Stimulated activated CD4-positive, alpha-beta T cell treated with anti-CD3 and anti-CD28 coated beads, Interleukin-2, amount 100 ng/mL, for 4 hours (primary cell): ENCODE measurements at places on chromosomes 6 and 20.
A peak's percentile ranks its signal among the peaks of the same experiment; 100 is the strongest.

DNA sequence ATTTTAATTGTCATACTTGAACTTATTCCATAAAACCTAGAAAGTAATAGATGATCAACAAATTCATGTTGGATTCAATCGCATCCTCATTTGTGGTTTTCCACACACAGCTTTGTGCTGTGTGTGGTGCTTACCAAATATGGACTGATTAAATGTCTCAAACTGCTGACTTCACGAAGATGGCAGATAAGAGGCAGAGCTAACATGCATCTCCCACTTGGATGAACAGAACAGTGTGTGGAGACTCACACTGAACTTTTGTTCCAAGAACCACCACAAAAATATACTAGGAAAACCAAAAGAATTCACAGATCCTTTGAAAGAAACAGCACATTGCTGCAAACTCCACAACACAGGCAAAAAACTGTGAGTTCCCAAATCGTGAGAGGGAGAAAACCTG, 603.7 kb downstream of the TENT5A start:
- no peak for DNase-seq

- DNase-seq: no peak
These were observed 1.3 kb downstream of the MAN1A1 start for GRCh38 chr6:119348096-119348747.

- no peak for DNase-seq
These were observed 68.8 kb downstream of the JAG1 start for GRCh38 chr20:10604865-10605440.

DNA sequence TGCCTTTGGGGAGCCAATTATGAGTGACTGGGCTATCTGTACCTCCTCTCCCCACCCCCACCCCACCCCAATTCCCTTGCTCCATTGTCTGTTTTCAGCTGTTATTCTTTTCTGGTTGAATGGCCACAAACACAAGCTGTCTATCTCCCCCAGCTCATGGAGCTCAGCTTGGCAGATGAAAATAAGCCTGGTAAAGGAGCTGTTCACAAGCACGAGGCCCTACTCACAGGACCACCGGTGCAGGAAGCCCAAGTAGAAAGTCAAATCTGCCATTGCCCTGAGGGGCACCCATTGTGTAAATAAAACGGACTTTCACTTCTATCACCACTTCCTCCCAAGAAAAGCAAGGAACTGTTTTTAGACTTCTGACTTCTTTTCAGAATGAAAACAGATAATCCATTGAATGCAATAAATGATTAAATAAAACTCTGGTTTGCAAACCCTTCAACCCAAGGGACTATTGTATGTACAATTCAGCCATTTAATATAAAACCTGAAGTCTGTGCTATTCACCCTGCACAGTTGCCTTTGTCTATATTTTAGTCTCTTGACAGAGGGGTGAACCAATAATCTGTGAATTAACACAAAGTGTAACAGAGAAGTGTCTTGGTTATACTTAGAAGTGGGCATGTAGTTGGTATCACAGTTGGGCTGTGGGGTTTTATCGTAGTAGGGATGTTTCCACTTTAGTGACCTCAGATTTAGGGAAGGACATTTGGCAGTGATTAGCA, 27.7 kb downstream of the RIPOR2 start:
- no peak for DNase-seq

DNA sequence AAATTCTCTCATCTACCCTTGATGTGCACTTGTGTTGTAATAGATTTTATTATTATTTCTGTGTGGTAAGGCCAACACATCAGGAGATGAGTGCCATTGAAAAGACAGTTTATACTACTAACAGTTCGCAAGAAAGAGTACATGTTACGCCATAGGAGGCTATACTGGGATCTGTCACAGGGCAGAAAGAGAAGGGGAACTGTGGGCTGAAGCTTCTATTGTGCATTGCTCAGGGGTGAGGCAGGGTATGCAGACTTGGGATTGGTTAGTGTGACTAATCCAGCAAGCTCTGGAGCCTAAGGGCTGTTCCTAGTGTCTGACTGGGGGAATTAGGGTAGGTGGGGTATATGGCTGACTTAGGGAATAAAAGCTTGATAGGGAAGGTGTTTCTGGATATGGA, 50.9 kb downstream of the GPR63 start:
- no peak for DNase-seq

DNA sequence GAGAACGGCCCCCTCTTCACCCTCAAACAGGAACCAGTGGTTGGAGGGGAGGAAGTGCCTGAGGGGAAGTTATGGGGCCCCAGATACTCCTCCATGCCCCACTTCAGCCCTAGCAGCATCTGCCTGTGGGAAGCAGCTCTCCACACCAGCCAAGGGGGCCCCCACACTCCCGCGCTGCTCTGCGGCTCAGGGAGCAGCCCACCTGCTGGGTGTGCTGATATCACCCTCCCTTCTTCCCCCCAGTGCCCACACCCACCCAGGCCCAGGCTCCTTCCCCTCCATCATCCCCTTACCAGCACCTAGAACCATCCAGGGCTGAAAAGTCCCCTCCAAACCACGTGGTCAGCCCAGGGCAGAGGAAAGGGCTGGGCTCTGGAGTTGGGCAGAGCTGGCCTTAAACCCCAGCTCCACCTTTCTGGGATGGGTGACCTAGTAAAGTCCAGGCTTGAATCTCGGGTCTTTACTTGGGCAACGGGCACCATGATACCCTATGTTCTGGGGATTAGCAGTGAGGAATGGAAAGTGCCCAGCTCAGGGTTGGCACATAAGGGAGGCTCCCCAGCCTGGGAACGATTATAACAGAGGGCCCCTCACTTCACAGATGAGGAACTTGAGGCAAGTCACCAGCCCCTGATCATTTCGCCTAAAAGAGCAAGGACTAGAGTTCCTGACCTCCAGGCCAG, 663 bp downstream of the LST1 start:
- DNase-seq: no peak

- DNase-seq: no peak
These were observed 24.7 kb downstream of the TBC1D7 start for GRCh38 chr6:13303668-13304017.

DNA sequence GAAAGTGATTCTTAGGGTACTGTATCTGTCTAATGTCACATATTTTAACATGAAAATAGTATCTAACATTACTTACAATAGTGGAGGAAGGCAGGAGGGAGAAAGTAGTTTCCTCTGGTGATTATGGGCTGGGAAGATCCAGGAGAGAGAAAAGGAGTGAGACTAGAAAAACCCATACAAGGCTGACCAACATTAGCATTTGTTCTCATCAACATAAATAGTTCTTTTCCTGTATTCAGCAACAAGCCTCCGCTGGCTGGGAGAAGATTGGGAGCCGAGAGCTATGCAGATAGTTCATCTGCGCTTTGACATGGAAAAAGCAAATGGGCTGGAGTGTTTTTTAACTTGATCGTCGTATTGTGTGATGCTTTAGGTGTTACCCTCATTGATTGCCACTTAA, 239.4 kb downstream of the PHACTR1 start:
- no peak for DNase-seq

DNA sequence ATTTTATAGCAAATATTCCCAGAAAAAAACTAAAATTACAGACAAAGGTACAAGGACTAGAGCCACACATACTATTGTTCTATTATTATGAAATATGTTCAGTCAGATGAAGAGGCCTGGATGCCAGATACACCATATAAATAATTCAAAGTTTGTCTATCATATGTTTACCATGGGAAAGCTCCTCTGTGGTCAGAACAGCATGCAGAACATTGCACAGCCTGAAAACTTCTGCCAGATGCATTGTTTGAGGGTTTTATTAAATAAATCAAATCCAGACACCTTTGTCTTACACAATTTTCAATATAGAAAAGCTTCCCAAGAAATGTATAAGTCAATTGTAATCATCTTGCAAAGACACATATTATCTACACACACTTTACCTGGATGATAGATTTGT, 35.0 kb upstream of the COL21A1 start:
- no peak for DNase-seq

- no peak for DNase-seq
These were observed 76.8 kb downstream of the PRDM1 start for GRCh38 chr6:106162921-106163320.

GRCh38 chr6:29976588-29977424, 34.5 kb downstream of the HLA-A start:
- peak; percentile 25 for DNase-seq

GRCh38 chr6:33689148-33689494, 22.4 kb downstream of the UQCC2 start:
- no peak for DNase-seq

- DNase-seq: no peak
These were observed 3.1 kb downstream of the LTB start for GRCh38 chr6:31579119-31579505.

DNA sequence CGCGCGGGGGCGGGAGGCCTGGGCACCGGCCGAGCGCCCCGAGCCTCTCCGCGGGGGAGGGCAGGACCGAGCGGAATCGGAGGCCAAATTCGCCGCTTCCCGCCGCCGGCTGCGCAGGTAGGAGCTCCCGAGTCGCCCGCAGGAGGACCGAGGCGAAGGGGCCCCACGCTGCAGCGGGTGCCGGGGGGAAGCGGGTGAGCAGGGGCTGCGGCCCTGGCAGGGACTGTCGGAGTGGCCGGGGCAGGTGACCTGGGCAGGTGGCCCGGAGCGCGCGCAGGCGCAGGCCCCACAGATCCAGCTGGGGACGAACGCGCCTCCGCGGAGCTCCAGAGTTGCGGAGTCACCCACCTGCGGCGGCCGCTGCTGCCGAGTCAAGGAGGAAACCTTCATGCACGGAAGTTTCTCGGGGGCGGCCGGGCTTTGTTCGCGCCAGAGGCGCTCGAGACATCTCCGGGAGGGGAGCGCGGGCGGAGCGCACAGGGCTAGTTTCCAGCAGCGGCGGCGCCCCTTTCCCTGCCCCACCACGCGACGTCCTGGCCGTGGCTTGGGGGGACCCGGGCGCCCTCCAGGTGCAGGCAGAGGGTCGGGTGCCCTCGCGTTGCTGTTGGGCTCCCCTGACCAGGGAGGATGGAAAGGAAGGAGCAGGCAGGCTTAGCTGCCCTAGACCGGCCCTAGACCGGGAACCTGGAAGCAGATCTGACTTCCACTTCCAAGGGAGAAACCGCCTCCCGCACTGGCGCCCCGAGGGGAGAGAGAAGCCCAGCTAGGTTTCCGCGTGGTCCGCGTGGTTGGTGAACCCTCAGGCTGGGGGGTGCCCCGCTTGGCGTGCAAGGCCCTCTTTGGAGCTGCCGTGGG, 590 bp downstream of the SLCO4A1 start:
- peak; percentile 72 for DNase-seq

DNA sequence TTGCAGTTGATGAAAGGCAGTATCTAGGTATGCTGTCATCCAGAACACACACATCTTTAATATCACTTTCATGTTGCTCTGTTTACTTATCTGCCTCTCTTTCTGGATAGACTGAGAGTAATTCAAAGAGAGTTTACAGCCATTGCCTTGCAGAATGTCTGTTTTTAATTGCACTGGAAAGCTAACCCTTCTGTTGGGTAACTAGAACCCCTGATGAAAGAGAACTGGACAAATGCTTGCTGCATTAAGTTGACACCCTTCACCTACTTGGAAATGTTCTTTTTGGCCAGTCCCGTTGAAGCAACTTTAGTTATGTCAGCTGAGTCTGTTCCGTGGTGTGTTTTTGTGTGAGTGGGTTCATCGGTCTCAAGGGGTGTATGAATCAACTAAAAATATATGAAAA, 383.8 kb upstream of the CITED2 start:
- no peak for DNase-seq
